Fibroblast of villous mesenchyme (primary cell): ENCODE measurements at places on chromosomes 3 and 15. TPM values are rescaled to one million over a fixed set of nuclear protein-coding genes. Genes with fewer than 3 reads are reported as not detected.

Gene LCTL
- 0.32 and 0.43 TPM in 2 replicates for total RNA-seq

Gene IDH3A
- total RNA-seq = 25.4 and 43.6 TPM in 2 replicates

Gene GP9
- not detected in 2 replicates for total RNA-seq

Gene RUVBL1
- total RNA-seq = 56.4 and 83.8 TPM in 2 replicates

Gene ADAMTSL3
- total RNA-seq = under 0.01 TPM in 2 replicates

- no peak for DNase-seq
Observed at GRCh38 chr3:151214459-151214858, 11.4 kb upstream of the GPR171 start.

- DNase-seq = peak; percentile 87
Observed at GRCh38 chr3:143538577-143538981, 309.7 kb downstream of the SLC9A9 start.

- no peak for DNase-seq
Observed at GRCh38 chr3:122520861-122521260, 6.1 kb upstream of the KPNA1 start.
